Stimulated activated CD4-positive, alpha-beta T cell treated with anti-CD3 and anti-CD28 coated beads, TNF-alpha, amount 100 ng/mL, for 1 hour (primary cell): ENCODE measurements at places on chromosomes 5 and 9.

DNA sequence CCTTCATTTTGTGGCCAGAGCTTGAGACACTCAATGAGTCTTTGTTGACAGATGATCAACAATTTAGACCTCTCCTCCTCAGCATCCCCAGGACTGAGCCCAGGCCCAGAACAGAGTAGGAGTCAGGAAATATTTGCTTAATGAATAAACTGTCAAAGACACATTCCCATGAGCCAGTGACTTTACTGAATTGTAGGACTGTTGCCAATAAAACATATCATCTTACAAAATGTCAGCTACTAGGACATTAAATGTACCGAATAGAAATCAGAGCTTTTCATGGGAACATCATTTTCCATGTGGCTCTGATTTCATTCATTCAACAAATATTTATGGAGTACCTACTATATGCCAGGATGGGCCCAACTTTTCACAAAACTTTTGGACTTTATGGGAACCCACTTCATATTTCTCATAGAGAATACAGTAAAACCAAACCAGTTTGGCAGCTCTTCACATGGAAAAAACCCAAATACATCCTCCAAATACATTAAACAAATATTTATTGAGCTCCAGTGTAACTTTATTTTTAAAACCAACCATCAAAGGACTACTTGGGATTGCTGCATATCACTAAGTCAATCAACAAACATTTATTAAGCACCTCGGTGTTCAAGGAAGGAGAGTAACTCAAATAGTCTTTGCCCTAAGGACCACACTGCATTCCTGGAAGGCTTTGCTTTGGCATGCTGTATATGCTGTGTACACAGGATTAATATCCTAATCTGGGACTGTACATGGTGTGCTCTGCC, 11.4 kb downstream of the VDAC1 start:
- no peak for DNase-seq

DNA sequence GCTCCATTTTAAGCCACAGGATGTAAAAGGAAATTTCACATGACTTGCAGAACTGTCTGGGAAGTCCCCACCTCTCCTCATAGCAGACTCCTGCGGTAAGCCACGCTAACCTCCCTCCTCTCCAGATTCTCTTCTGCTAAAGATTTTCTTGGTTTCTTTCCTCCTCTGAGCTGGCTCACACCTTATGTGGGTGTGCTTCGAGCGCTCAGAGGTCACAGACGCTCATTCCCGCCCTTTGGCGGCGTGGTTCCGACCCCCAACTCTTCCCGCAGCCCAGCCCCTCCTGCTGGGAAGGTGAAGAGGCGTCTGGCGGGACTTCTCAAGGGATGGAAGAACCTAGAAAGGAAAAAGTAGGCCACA, 32.9 kb upstream of the CDK20 start:
- no peak for DNase-seq

GRCh38 chr9:712643-713042, 128.9 kb upstream of the DMRT1 start:
- DNase-seq = no peak

DNA sequence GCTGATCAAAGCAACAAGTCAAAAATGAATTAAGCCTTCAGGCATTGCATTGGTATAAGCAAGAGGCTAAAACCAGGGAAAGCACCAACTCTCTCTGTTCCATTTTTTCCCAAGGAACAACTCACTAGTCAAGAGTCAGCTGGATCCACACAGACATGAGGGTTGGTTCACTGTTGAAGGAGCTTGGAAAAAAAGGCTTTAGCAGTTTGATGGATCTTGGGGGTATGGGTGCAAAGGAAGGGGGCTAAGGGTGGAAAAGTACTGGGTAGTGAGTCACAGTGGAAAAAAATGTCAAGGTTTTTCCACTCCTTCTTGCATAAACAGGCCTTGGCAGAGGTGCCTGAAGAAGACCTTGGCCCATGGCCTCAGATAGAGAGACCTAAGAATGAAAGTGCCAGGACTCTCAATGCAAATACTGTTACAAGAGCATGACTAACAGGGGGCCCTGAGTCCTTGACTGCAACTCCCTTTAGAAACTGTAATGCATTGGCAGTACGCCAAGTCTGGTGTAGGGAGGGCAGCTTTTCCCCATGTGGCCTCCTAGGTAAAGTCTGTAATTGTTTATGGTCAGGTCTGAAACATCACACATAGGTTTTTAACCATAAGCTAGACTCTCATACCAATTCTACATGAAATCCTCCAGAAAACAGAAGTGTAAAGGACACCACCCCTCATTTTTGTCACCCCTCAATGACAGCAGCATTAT, 23.7 kb downstream of the ACTL7A start:
- DNase-seq = peak; percentile 10

DNA sequence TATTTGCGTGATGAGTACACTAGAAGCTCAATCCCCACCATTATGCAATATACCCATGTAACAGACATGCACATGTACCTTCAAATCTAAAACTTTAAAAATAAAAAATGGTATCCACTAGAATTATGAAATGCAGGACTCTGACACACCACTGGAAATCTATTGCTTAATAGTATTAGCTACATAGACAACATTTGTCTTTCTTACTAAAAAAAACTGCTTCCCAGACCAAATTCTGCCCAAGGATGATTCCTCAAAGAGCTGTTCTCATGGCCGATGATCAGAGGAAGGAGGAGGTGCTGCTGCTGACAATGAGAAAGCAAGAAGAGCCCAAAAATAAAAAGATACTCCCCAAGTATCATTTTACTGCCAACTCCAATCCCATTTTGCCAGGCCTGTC, 67.2 kb downstream of the TTC39B start:
- no peak for DNase-seq

DNA sequence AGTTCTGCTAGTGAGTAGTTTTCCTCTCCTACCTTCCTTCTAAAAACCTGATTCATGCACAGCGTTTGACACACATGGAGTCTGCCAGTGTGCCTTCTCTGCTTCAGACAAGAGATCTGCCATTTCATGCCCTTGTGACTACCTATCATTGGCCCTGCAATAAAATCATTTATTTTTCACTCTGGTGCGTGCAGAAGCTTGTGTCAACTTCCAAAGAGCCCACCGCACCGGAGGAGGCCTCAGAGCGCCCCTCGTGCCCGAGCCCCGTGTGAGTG, 13.7 kb downstream of the HNRNPH1 start:
- no peak for DNase-seq

DNA sequence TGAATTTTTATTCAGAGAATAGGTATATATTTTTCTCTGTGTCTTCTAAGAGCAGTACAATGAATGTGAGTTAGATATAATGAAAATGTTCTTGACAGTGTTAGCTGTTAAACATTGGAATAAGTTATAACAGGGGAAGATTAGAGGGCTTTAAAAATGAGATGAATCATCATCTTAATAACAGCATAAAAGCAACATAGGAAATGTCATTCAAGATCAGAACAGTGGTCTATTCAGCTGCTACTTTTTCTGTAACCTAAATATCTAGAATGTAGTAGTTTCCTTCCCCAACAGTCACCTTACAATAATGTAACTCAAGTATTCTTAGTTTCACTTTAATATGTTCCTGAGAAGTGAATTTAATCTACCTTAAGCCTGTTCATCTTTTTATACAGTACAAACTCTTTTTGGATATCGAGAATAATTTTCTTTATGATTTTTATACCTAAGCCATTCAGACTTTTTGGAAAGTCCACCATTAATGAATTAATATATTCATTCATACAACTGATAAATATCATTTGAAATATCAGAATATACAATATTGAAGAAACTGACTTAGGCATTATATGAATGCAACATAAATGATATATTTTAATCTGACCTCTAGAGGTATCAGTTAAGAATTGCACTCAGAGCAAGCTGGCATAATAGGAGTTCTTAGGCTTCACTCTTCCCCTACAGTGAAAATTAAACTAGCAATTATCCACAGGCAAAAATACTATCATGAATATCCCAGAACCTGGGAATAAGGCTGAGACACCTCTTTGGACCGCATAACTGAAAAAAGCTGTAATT, 66.1 kb upstream of the EDIL3 start:
- no peak for DNase-seq

- DNase-seq = no peak
Measured at GRCh38 chr9:94017939-94018531, 62.9 kb upstream of the BARX1 start.

- no peak for DNase-seq
Measured at GRCh38 chr5:80796846-80797245, 142.1 kb upstream of the DHFR start.

- no peak for DNase-seq
Measured at GRCh38 chr9:88998911-88999310, 7.6 kb downstream of the S1PR3 start.

DNA sequence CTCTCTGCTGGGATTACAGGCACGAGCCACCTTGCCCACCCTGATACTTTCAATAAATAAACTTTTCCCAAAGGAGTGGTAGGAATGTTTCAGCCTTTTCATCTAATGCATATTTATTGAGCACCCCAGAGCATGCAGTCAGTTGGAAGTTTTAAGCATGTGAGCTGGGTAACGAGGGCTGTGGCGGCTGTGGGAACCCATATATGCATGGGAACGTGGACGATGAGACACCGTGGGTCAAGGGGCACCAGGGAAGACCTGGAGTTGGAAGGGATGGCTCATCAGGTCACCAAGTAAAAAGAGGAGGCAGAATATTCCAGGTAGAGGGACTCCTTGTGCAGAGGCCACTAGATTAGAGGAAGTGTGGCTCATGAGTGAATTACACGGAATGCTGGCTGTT, 64.7 kb downstream of the ANKRD33B start:
- no peak for DNase-seq

DNA sequence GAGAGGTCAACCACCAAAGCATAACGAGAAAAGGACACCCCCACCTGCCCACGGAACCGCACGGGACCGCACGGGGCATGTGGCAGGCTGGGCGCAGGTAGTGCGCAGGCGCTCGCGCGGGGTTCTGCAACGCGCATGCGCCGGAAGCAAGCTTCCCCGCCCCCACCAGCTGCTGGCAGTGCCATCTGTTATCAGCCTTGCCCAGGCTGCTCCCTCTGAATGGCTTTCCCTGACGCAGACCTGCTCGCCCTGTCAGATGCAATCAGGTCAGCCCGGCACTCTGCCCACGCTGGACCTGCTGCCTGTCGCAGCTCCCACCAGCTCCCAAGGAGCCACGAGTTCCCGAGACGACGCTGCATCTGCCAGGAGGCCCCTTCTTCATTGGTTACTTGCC, 22.8 kb downstream of the PTCH1 start:
- DNase-seq = no peak

- DNase-seq = no peak
Measured at GRCh38 chr5:142446960-142447279, 122.1 kb upstream of the SPRY4 start.

GRCh38 chr5:2141254-2142000, 258.7 kb upstream of the IRX4 start:
- DNase-seq = no peak

GRCh38 chr9:4171261-4171900, 128.5 kb downstream of the GLIS3 start:
- no peak for DNase-seq

DNA sequence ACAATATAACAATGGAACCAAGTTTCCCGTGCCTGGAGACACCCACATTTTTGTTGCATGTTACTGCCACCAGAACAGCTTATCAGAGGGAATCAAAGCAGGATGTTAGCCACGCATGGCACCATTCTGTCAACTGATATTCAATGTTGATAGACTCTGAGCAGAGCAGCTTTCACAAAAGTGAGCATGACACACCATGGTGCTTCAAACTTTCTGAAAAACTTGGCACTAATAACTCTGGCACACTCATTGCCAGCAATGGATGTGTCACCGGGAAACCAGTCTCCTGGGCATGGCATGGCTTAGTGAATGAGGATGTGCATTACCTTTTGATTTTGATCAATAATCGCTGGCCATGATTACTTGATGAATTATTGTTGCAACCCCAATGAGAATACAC, 19.7 kb downstream of the NIPSNAP3B start:
- no peak for DNase-seq

DNA sequence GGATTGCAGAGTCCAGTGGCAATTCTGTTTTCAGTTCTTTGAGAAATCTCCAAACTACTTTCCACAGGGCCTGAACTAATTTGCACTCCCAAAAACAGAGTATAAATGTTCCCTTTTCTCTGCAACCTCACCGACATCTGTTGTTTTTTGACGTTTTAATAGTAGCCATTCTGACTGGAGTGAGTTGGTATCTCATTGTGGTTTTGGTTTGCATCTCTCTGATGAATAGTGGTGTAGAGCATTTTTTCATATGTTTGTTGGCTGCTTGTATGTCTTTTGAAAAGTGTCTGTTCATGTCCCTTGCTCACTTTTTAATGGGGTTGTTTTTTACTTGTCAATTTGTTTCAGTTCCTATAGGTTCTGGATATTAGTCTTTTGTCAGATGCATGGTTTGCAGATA, 72.6 kb downstream of the PALM2AKAP2 start:
- DNase-seq = no peak

DNA sequence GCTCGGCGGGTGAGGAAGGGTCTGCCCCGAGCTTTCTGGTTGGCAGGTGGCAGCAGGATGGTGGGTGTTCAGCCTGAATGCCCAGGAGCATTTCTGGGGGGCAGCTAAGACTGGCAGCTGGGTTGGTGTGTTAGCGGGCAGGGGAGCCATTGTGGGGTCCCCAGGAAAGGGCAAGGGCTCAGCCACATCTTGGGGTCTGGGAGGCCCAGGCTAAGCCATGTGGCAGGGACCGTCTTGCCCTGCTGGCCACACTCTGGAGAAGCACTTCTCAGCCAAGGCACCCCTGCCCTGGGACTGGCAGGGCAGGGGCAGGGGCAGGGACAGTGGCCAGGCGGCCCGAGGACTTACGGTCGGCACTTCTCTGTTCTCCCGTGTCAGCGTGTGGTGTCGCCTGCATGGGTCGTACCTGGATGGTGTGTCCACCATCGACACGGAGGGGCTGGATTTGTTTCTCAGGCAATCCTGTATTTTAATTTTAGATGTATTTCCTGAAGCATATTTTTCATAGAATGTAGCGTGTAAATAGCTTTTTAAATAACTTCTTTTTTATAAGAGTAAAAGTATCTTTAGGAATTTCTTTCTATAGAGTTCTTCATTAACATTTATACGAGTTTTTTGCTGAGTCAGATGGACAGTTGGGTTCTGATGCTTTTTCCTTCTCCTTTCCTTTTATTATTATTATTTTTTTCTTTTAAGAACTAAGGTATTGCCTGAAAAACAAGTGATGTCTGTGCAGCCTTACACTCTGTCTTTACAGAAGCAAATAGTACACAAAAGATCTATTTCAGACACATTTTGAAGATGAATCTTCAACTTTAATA, 102.0 kb downstream of the PHF2 start:
- no peak for DNase-seq

- DNase-seq = no peak
Measured at GRCh38 chr5:62082370-62082801, 223.6 kb upstream of the KIF2A start.

GRCh38 chr5:140042643-140043507, at the start of gene NRG2:
Gene NRG2, minus strand, starts transcription at chr5:140043299.
- DNase-seq = peak; percentile 11
